Activated CD4-positive, alpha-beta T cell treated with anti-CD3 and anti-CD28 coated beads for 4 hours (primary cell): ENCODE measurements at places on chromosomes 12 and 14.

- DNase-seq = no peak
Observed at GRCh38 chr14:61950340-61950739, 188.1 kb downstream of the SNAPC1 start.

- DNase-seq = no peak
Observed at GRCh38 chr14:91080071-91080470, 19.6 kb upstream of the RPS6KA5 start.

DNA sequence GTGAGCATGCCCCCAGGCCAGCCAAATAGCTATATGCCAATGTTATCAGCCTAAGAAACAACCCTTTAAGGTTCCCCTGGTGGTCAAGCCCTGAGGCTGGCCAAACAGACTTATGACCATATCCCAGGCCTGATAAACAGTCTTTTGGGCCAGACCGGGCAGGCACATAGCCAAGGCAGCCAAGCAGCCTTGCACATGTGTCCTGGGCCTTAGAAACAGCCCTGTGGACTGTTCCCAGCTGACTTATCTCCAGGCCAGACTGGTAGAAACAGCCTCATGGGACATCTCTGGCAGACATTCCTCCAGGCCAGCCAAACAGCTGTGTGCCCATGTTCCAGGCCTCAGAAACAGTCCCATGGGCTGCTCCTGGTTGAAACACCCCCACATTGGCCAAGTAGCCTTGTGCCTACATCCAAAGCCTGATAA, 295.0 kb upstream of the MGAT4C start:
- no peak for DNase-seq

- no peak for DNase-seq
Observed at GRCh38 chr12:53736592-53736991, 9.3 kb upstream of the CALCOCO1 start.

DNA sequence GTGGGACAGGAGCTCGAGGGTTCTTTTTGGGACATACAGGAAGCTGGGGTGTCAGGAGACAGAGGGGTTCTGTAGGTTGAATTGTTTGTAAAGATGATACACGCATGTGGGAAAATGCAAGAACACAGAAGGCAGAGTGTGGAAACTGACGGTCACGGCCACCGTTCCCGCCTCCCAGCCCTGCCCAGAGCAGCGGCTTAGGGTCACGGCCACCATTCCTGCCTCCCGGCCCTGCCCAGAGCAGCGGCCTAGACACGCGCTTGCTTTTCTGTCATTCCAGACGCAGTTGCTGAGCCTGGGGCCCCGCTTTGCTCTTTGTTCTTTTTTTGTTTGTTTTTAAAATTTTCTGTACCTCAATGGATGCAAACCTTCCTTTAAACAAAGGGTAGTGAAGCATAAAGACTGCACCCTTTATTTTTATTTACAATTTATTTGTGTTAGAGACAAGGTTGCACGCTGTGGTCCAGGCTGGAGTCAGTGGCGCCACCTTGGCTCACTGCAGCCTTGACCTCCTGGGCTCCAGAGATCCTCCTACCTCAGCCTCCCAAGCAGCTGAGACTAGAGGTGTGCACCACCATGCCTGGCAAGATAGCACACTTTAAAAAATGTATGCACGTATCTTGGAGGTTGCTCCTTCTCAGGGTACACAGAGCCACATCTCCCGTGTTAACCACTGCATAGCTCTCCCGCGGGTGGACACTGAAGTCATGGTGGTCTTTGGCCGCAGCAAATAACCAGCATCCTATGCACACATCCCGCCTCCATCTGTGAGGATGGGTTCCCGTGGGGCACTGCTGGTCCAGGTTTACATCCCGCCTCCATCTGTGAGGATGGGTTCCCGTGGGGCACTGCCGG, 142.3 kb downstream of the ADGRD1 start:
- DNase-seq = no peak

DNA sequence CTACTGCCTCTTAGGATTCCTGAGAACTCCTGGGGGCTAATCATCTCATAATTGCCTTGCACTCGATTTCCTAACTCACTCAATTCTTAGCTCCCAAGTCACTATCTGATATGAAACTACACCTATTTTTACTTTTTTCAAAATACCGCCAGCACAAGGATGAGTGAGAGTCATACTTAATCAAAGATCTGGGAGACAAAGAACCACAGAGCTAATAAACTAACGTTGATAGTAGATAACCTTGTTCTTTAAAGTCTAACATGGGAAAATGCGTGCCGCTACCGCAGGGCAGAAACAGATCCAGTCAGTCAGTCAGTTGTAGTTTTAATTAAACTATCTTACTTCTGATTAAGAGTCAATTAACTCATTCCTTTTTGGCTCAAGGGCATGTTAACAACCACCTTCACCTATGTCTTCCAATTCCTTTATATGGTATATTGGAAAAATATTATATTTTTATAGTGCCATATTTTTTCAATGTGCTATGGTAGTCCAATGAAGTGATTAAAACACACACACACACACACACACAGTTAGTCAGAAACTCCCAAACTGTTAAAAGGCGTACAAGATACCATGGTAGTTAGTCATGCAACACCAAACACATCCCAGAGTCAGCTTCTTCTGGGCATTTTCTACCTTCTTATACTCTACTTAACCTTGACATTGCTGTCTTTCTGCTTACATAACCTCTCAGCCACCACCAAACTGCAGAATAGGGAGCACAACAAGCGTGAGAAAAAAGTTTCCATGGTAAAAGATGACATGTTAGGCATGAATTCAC, 114.0 kb downstream of the KLHL28 start:
- DNase-seq = no peak
